ENCODE measurements at places on chromosomes 11 and 22.

- no peak for DNase-seq
These were observed 24.3 kb upstream of the PICK1 start for GRCh38 chr22:38032681-38033521.

GRCh38 chr22:32522237-32522636, 47.6 kb downstream of the FBXO7 start:
- no peak for DNase-seq

DNA sequence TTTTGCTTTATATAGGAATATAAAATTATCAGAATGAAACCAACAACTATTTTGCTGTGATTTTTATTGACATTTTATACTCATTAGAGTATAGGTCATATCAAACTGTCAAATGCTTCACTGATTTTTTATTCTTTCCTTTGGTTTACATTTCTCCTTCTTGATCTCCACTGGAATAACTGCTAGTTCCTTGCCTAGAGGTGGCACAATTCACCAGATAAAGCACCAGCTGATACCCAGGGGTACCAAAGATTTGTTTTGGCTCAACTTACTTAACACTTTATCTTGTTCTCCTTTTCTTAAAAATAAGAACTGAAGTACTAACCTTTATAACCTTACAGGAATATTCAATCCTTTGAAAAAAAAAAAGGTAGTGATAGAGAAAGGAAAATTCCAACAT, 725.1 kb upstream of the CHORDC1 start:
- no peak for DNase-seq

DNA sequence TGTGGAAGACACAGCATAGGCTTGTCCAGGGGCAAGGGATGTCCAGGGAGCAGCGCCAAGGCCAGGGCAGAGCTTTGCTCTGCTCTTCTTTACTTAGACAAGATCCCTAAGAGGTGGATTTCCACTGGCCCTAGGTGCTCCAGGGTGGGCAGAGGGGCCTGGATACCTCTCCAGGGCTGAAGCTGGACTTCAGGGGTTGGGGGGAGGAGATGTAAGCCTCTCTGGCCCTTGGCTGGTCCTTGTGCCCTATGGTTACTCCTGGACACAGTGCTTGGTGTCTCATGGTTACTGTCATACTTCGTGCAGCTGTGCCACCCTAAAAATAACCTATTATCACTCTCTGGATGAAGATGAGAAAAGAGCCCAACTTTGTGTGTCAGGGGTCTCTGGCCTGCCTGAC, 12.9 kb upstream of the KCNJ11 start:
- DNase-seq: no peak

DNA sequence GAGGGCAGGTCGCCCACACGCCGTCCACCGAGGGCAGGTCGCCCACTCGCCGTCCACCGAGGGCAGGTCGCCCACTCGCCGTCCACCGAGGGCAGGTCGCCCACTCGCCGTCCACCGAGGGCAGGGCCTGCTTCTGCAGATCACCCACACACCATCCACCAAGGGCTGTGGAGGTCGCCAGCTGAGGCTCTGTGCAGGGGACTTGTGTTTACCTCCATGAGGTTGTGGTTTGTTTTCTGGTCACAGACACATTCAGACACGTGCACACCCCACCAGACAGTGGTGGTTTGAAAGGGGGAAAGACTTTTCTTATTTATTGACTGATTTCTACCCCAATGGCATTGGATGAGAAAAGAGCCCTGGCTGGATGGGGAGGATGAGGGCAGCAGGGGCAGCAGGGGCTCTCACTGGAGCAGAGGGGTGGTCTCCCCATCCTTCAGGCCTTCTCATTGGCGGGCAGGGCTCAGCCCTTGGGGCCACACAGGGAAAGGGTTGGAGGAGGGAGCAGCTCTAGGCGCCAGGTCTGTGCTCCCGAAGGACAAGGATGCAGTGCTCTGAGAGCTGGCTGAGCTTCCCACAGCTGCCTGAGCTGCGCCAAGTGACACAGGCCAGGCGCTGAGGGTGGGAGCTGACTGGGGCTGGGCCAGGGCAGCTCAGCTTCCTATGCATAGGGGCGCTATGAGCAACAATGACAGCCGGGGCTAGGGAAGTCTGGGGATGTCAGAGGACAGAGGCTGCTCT, 252.6 kb upstream of the B3GAT1 start:
- no peak for DNase-seq

DNA sequence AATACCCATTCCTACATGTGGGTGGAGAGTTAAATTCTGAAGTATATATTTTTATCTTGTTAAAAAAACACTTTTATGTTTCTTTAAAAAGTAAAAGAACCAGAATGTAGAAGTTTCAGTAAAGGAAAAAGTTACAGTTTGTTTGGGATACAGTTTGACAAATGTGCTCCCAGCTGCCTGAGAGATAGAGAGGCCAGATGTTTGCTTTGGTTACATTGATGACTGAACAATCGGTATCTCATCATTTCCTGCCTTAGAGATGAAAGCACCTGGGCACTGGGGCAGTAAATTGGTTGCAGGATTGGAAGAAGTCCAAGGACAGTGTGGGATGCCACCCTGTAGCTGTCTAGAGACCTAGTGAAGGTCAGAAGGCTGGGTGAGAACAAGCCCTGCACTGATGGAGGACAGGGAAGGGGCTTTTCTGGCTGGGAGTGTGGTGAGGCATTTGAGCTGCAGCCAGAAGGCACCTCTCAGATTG, 16.6 kb downstream of the MED15 start:
- DNase-seq: no peak

DNA sequence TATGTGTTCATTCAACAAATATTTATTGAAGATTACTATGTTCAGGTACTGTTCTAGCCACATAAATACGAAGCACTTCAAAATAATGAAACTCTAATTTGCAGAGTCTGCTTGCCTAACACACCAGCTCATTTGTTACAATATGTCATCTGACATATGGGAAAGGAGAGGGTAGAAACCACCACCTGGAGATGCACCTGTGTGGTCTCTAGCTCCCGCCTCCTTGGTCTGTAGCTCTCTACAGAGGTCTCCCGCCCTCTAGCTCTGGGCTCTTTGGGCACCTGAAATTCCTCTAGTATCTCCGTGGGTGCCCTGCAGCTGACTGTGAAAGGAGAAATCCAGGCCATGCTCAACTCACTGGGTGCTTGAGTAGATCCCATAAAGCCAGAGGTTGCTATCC, 51.4 kb upstream of the DBX1 start:
- no peak for DNase-seq

GRCh38 chr22:42814215-42814614, 42.9 kb downstream of the ARFGAP3 start:
- peak; percentile 95 for DNase-seq

DNA sequence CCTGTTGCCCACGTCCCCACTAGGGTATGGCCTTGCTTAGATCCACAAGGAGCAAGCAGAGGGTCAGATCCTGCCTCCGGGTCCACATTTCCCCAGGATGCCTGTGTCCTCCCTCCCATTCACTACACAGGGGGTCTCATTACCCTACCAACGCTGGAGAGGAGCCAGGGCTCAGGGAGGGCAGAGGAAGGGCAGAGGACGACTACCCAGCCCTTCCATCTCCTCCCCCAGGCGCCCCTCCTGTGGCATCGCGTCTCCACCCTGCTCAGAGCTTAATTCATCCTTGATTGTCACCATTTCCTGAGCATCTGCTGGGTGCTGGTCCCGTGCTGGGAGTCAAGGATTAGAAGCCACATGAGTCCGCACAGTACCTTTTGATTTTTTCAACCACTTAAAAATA, 5.0 kb downstream of the NFAM1 start:
- DNase-seq: no peak

GRCh38 chr11:65856689-65857499, 1.1 kb downstream of the CFL1 start:
- peak; percentile 28 for DNase-seq

- no peak for DNase-seq
These were observed 5.1 kb downstream of the FLRT1 start for GRCh38 chr11:64040684-64041322.

DNA sequence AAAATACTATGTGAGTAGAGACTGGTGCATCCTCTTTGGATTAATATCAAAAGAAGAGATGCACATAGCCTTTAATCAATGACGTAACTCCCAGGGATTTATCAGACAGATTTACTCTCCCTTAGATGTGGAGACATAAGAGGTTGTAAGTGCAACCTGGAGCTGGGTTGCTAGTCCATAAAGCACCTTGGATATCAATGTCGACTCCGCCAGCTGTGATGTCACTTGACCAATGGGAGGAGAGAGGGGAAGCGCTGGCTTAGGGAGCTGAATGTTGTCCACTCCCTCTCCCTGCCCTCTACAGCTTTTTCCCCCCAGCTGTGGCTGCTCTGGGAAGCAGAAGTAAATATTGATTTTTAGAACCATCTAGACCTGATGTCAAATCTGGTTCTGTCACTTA, 28.9 kb upstream of the TMEM86A start:
- DNase-seq: no peak

GRCh38 chr22:44648821-44649565, 53.0 kb upstream of the PRR5 start:
- DNase-seq: no peak

- no peak for DNase-seq
These were observed 4.3 kb upstream of the CARNS1 start for GRCh38 chr11:67410984-67411784.

All from NCI-H748 treated with DMSO at 0.1 percent for 48 hours (cell line).